ENCODE measurements at places on chromosomes 6 and 20.

- no peak for DNase-seq
These were observed 22.7 kb downstream of the TFEB start for GRCh38 chr6:41712651-41713103.

GRCh38 chr20:45857882-45858216 lies 435 bp downstream of the ZSWIM3 start:
- no peak for DNase-seq

- DNase-seq = no peak
These were observed 17.1 kb downstream of the REPS1 start for GRCh38 chr6:138970856-138971425.

GRCh38 chr20:2387180-2387577 lies 6.5 kb downstream of the TGM6 start:
- DNase-seq = no peak

- DNase-seq = no peak
These were observed 51.9 kb upstream of the SLC22A16 start for GRCh38 chr6:110528101-110528929.

DNA sequence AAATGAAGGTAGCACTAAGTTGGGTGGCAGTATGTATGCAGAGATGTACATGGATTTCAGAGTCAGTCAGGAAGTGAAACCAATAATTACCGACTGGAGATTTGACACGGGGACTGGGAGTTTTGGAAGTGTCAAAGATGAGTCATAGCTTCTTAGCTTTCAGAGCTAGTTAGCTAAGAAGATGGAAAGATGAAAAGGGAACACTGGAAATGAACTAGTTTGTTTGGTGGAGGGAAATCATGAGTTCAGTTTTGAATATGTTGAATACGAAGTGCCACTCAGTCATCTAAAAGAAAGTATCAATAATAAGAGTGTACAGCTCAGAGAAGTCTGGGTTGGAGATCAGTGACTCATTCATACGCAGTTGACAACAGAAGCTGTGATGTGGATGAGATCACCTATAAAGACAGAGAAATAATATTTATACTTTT lies 7.5 kb downstream of the ESF1 start:
- no peak for DNase-seq
